Naive thymus-derived CD4-positive, alpha-beta T cell (primary cell): ENCODE measurements at places on chromosomes 11 and 22. TPM values are rescaled to one million over a fixed set of nuclear protein-coding genes. Genes with fewer than 3 reads are reported as not detected.

TYR gene
- total RNA-seq: not detected

TMEM9B gene
- total RNA-seq: 31.9 and 33.6 TPM in 2 replicates

POU2AF1 gene
- 0.57 TPM for total RNA-seq

EFCAB6 gene
- 0.62 TPM for total RNA-seq

OR10D3 gene
- total RNA-seq: not detected

FGF3 gene
- total RNA-seq: not detected

SYT8 gene
- not detected for total RNA-seq

TRIM29 gene
- total RNA-seq: not detected in 2 replicates

MMP8 gene
- total RNA-seq: not detected in 2 replicates

MS4A2 gene
- not detected for total RNA-seq

RAB38 gene
- 0.30 TPM for total RNA-seq

H19 gene
- 0.29 TPM for total RNA-seq

PDE3B gene
- 151 TPM in 2 replicates for total RNA-seq

FDX1 gene
- total RNA-seq: 9.9 TPM

OR11H1 gene
- not detected in 2 replicates for total RNA-seq

TCN2 gene
- 1.3 TPM for total RNA-seq

HPX gene
- total RNA-seq: 1.7 TPM

ANO5 gene
- total RNA-seq: not detected

ADORA2A gene
- total RNA-seq: 43.7 TPM

RFPL2 gene
- total RNA-seq: 0.15 TPM in 1 of 2 replicates, not detected in the other

CEP126 gene
- total RNA-seq: 1.6 TPM

OR51E1 gene
- total RNA-seq: not detected

EML3 gene
- 192 TPM for total RNA-seq

KCNJ11 gene
- 0.30 TPM for total RNA-seq

LRRC56 gene
- 5.1 TPM for total RNA-seq

FDXACB1 gene
- total RNA-seq: 3.3 TPM

CHRM4 gene
- not detected for total RNA-seq

OR52N4 gene
- total RNA-seq: 2.5 TPM

IGF2 gene
- not detected for total RNA-seq

PKNOX2 gene
- not detected in 2 replicates for total RNA-seq

WNT7B gene
- not detected for total RNA-seq

GDPD5 gene
- 50.3 TPM for total RNA-seq

RASGRP2 gene
- 654 TPM for total RNA-seq

CRYBB3 gene
- total RNA-seq: not detected

KCNA4 gene
- total RNA-seq: not detected in 2 replicates

MN1 gene
- total RNA-seq: 0.16 TPM

GGTLC2 gene
- not detected for total RNA-seq

STK33 gene
- total RNA-seq: not detected

HYOU1 gene
- total RNA-seq: 111 TPM

MUC5AC gene
- not detected for total RNA-seq

MS4A15 gene
- not detected in 2 replicates for total RNA-seq

OR8K1 gene
- total RNA-seq: not detected in 2 replicates

RIMBP3B gene
- 0.83 TPM for total RNA-seq
